ENCODE measurements at places on chromosomes 6 and 20.

DNA sequence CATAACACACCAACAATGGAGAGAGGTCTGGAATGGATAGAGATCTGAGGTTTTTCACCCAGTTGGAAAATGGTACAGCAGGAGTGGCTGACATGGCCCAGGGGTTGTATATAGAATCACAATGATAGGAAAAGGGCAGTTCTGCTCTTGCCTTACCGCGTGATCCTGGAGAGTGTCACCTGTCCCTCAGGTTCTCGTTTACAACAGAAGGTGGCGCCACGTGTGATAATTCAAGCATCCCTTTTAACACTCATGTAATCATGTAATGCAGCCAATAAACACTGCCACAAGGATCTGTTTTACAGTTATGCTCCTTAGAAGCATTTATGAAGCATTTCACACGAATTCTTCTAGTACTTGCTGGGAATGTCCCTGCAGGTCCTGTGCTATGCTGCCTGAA is 12.9 kb upstream of the WFDC2 start:
- no peak for DNase-seq

- DNase-seq, result no peak
Measured at GRCh38 chr6:43093436-43094289, 17.5 kb downstream of the PTK7 start.

DNA sequence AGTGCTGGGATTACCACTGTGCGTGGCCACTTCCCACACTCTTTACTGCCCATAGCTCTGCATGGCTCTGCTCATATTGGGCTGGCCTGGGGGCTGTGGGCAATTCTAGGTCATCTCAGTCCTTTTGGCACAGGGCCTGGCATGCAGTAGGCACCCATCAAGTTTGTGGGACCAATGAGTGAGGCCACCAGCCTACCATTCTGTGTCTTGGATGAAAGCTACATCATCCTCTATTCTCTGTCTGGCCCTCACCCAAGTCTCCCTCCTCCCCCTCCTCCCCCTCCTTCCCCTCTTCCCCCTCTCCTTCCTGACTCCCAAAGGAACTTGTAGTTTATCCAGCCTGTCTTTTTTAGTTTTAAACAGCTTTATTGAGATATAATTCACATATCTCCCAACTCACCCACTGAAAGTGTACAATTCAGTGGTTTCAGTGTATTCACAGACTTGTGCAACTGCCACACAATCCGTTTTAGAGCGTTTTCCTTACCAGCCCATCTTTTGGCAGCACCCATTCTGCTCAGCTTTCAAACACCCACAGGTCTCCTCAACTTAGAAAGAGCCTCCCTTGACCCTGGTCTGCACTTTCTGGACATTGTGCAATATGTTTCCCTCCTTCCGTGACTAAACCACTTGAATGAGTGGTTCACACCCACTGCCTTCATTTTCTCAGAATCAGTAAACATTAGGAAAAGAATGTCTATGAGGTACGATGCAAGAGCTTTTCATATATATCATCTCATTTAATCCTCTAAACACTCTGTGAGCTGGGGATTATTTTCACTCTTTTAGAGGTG is 21.5 kb upstream of the MRPS18A start:
- no peak for DNase-seq

- no peak for DNase-seq
Measured at GRCh38 chr6:128275030-128275429, 245.4 kb downstream of the PTPRK start.

DNA sequence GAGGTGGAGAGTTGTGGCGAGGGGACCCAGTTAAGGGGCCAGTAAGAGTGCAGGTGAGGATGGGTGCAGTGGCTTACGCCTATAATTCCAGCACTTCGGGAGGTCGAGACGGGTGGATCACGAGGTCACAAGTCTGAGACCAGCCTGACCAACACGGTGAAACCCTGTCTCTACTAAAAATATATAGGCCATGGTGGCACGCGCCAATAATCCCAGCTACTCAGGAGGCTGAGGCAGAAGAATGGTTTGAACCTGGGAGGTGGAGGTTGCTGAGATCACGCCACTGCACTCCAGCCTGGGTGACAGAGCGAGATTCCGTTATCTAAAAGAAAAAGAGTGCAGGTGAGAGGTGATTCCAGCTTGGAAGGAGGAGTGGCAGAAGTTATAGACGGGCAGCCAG is 28.0 kb downstream of the PPP1R3G start:
- no peak for DNase-seq

GRCh38 chr6:149755300-149756260 is 6.0 kb downstream of the PCMT1 start:
- DNase-seq, result no peak

DNA sequence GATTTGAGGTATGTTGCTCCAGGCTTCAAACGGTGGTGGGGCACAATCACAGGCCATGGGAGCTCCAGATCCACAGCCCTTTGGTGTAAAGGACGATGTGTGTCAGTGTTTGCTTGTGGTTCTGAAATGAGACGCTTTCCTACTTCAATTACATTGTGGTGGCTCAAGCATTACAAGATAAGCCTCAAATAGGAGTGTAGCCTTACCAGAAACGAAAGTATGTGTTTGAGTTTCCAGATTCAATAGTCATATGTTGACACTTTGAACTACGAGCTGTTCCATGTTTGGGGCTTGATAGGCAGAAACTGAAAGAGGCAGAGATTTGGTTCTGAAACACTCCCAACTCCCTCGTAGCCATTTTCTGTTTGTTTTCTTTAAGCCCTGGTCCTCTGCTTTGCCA is 187.1 kb downstream of the MYLK4 start:
- no peak for DNase-seq

- DNase-seq, result no peak
Measured at GRCh38 chr6:74289884-74290283, 593.9 kb downstream of the CD109 start.

- DNase-seq, result no peak
Measured at GRCh38 chr20:38434301-38434741, 807 bp downstream of the SNHG17 start.

- no peak for DNase-seq
Measured at GRCh38 chr20:58293453-58293852, 16.1 kb upstream of the RAB22A start.

DNA sequence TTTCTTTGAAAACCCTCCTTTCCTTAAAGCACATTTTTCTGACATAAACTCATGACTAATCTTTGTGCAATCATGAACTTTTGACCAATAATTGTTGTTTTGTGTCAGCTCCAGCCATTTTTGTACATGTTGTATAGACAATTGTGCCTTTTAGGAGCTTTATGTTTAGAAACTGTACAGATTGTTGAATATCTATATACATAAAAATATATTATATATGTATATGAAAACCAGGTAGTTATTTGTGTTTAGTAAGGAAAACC is 125.7 kb upstream of the EDN1 start:
- DNase-seq, result no peak
